ENCODE measurements at places on chromosomes 7 and 10. TPM values are rescaled to one million over a fixed set of nuclear protein-coding genes. Genes with fewer than 3 reads are reported as not detected.

PRF1 gene
- total RNA-seq = 116 TPM

MOGAT3 gene
- not detected for total RNA-seq

CHAT gene
- not detected for total RNA-seq

DNA sequence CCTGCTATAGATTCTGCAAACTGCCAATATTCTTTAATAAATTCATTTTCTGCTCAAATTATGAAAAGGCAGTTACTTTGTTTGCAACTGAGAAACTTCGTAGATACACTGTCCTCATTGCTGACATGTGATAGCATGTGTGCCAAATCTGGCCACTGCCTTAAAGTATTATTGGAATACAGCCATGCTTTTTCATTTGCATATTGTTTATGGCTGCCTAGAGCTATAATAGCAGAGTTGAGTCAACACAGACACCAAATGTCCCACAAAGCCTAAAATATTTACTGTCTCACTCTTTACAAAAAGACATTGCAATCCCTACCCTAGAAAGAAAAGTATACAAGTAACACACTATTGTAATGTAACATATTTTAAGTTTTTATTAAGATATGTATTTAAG lies 647.4 kb downstream of the XPNPEP1 start:
- DNase-seq = no peak

DNA sequence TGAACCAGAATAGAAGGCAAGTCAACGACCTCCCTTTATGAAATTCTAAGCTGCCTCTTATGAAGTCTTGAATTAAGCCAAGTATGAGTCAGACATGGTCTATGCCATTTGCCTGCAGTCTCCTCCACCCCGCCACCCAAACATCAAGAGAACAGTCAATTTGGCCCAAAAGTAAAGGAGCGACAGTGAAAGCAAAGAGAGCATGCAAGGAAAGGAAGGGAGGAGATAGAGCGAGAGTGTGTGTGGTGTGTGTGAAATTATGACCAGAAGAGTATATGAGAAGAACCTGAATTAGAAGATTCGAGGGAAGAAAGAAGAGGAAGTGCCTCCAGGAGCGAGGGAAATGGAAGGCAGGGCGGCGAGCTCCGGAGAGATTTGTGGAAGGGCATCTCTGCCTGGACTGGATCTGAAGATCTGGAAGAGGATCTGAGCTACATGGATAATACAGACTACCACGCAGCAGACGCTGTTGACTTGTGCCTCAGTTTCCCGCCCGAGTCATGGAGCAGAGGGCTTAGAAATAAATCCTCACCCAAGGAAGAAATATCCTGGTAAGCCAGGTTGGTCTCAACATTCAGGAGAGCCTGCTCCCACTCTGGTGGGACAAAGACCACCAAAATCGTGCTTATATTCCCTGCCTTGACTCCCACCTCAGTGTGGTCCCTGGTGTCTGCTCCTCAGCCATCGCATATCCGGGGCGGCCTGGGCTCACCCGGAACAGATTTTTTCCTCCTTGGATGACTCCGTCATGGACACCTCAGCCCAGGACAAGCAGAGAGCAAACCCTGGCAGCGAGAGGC lies 459 bp downstream of the ZDHHC6 start:
- DNase-seq = no peak

CTAGE15 gene
- 0.57 TPM for total RNA-seq

DNA sequence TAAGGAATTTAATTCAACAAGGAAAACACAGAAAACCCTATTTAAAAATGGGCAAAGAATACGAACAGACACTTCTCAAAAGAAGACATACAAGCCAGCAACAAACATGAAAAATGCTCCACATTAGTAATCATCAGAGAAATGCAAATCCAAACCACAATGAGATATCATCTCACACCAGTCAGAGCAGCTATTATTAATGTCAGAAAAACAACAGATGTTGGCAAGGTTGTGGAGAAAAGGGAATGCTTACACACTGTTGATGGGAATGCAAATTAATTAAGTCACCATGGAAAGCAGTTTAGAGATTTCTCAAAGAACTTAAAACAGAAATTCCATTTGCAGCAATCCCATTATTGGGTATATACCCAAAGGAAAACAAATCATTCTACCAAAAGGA lies 55.2 kb downstream of the GCC1 start:
- no peak for DNase-seq

GRCh38 chr7:124295289-124295688 lies 262.4 kb upstream of the TMEM229A start:
- no peak for DNase-seq

DNA sequence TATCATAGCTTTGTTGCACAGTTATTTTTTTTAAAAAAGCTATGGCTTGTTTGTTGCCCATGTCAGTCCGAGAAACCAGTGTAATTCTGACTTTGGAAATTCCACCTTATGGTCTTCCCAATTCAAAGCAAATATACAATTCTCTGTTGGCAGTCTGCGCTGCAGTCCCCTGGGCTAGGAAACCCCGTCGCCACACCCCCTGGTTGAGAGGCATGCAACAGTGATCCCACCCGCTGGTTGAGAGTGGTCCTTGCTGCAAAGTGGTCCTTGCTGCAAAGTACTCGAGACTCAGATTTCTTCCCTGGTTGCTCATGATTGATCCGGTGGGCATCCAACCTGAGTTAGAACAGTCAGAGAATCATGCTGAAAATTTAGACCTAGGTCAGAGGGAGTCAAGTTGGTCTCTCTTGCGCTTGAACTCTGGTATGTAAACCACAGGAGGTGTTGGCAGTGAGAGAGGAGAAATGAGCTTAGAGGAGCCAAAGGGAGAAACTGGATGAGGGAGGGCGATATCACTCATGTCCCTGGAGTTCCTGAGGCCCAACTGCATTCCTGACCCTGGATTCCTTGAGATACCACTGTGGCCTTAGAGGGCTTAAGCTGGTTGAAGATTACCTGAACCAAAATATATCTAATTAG lies 45.0 kb upstream of the STK17A start:
- no peak for DNase-seq

GRCh38 chr10:28592953-28593352 lies 60.0 kb downstream of the WAC start:
- DNase-seq = no peak

DNA sequence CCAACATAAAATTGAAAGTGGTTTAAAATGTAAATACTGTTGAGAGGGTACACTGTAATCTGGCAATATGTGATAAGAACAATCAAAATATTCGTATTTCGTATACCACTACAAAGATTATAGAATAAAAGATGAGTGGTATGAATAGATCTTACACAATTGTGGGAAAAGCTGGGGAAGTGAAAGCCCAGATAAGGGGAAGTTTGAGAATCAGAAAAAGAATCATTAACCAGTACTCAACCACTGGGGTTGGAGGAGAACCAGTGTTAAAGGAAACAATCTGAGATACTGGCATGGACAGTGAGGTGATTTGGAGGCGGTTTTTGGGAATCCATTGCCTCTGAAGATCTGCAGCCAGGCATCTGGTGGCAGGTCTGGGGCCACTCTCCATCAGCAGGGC lies 59.7 kb upstream of the CDK14 start:
- no peak for DNase-seq

CYP2E1 gene
- 0.48 TPM for total RNA-seq
